Ammon's horn (tissue), 1 donor: ENCODE measurements at places on chromosomes 11 and 22.

GRCh38 chr11:77789731-77790476 is 30.6 kb downstream of the RSF1 start:
- DNase-seq: no peak

- DNase-seq: no peak
Observed at GRCh38 chr11:65152122-65152521, 17.8 kb upstream of the SYVN1 start.

DNA sequence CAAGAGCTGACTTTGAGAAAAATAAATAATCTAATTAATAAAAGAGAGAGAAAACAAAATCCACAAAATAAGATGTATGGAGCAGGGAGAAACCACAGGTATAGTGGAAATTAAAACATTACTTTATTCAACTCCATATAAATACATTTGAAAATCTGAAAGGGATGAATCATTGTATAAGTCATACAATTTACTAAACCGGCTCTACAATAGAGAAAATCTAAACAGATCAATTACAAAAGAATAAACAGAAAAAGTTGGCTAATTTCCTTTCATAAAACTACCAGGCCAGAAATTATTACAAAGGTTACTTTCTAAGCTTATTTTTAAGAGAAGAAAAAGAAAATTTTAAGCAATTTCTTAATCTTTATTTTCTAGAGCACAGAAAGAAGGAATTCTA is 51.3 kb upstream of the DRD2 start:
- no peak for DNase-seq

DNA sequence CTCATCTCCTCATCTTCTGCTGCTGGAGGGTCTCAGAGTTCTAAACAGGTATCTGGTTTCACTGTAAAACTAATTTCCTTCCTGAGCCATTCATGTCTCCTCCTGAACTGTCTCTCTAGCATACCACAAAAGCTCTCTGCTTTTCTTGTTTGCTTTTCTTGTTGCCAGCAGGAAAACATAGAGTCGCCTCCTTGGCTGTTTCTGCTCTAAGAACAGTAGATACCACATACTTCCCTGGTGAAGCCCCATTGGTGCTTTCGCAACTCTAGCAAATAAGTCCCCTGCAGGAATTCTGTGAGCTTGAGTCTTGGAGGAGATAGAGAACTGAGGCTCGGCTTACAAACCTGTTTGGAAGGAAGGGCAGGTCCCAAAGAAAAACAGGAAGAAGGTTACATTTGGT is 7.0 kb downstream of the DIXDC1 start:
- no peak for DNase-seq

GRCh38 chr11:104036588-104036987 is at the start of gene DDI1:
Gene DDI1 (plus strand): TSS chr11:104036640. CDS start chr11:104036823, 183 bp downstream.
- DNase-seq: no peak

- no peak for DNase-seq
Observed at GRCh38 chr11:131467645-131468394, 97.4 kb downstream of the NTM start.

- no peak for DNase-seq
Observed at GRCh38 chr11:74471037-74471436, 3.7 kb upstream of the KCNE3 start.

DNA sequence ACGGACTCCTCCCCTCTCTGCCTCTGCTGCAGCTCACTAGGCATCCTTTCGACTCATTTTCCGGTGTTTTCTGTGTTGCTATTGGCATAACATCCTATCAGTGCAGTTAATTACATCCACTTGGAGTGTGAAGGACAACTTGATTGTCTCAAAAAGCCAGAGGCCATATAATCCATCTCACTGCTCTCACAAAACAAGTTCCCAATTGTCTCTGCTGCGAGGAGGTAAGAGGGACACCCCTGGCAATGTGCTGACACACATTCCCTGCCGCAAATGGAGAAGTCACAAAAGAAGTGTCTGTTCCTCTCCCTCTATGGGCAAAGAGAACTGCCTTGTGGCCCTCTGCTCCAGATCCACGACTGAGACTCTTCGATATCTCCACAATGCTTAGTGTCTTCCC is 618.4 kb downstream of the OPCML start:
- DNase-seq: no peak

DNA sequence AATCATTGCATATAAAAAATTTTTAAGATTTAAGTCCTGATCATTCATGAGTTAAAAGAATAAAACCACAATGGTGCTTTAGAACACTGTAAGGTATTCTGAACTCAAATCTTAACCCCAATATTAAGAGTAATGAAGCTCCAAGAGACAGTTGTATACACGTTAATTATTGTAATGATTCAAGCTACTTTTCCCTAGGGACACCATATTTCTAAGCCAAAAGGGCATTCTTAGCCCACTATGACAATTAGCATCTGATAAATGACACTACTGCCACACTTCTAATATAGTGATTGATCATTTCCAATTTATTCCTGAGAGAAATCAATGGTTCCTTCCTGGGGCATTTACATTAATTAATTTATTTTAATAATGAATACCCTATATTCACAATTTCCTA is 21.7 kb downstream of the FANCF start:
- DNase-seq: no peak

GRCh38 chr11:122076512-122077120 is 39.4 kb downstream of the BLID start:
- peak; percentile 72 for DNase-seq

DNA sequence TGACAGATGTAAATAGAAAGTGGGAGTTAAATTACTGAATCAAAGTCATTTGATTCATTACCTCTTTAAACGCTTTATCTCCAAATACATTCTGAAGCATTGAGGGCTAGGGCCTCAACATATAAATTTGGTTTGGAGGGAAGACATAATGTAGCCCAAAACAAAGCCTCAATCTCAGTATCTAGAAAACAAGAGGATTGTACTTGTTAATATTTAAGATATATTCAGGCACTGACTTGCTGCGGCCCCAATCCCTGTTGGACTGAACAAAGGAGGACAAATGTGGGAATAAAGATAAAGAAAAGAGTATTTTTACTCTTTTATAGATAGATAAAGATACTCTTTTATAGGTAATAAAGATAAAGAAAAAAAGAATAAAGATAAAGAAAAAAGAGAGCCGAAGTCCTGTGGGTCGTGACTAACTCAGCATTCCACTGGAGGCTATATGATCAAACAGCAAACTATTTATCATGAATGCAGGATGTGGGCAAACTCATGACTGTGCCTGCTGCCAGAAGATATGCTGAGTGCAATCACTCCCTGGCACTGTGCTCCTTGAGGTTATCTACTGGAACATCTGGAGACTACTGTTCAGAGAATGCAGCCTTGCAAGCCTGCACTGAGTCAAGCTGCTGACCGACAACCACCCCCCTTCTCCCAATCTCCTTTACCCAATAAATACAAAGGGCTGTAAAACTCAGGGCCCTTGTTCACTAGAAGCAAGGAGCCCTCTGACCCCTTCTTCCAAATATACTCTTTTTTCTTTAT is 6.9 kb downstream of the OR10V1 start:
- no peak for DNase-seq

- DNase-seq: peak; percentile 75
Observed at GRCh38 chr11:68271023-68271780, 571 bp downstream of the C11orf24 start.

DNA sequence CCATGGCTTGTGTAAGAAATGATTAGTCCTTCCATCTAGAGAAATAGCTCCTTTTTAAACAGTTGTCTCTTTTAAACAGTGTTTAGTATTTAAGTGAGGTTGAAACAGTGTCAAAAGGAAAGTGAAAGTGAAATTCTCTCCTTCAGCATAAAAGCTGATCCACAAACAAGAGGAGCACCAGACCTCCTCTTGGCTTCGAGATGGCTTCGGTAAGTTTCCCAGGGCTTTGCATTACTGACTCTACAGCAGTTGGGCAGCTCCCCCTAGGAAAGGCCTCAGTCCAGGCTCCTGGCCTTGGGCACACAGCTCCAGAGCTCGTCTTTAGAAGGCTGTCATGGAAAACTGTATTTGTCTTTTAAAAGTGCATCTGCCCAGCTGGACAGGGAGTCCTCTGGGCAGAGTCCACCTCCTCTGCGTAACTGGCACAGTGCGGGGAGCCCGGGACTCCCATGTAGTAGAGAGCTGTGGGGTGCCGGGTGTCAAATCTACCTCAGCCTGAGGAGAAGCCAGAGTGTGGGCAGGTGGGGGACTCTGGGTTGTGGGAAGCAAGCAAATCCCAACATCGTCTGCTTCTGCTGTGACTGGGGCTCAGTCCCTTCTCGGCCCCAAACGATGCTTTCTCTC is at the start of gene PLAAT4:
Gene PLAAT4, plus strand, starts transcription at position 140 of the 624 bp plus-strand sequence. Its CDS starts 61 bp downstream, at position 201.
- peak; percentile 81 for DNase-seq

- DNase-seq: no peak
Observed at GRCh38 chr11:77372726-77373125, 71.2 kb upstream of the GDPD4 start.

DNA sequence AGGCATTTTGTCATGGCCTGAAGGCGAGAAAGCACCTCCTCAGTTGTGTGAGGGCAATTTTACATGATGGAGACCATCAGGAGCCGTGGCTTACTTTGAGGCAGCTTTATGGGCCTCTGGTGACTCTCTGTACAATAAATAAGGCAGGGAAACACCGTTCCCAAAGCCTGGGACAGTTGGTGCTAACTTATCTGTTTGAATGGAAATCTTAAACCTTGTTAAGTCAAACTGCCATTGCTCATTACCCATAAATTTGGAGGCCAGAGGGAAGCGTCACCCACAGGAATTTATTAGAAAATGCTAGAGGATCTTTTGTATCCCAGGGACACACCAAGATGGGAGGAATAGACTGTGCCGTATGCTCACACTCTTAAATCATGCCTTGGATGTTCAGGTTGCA is 1156.9 kb downstream of the BRD1 start:
- no peak for DNase-seq

GRCh38 chr11:47791774-47792430 is 24.8 kb upstream of the FNBP4 start:
- no peak for DNase-seq

DNA sequence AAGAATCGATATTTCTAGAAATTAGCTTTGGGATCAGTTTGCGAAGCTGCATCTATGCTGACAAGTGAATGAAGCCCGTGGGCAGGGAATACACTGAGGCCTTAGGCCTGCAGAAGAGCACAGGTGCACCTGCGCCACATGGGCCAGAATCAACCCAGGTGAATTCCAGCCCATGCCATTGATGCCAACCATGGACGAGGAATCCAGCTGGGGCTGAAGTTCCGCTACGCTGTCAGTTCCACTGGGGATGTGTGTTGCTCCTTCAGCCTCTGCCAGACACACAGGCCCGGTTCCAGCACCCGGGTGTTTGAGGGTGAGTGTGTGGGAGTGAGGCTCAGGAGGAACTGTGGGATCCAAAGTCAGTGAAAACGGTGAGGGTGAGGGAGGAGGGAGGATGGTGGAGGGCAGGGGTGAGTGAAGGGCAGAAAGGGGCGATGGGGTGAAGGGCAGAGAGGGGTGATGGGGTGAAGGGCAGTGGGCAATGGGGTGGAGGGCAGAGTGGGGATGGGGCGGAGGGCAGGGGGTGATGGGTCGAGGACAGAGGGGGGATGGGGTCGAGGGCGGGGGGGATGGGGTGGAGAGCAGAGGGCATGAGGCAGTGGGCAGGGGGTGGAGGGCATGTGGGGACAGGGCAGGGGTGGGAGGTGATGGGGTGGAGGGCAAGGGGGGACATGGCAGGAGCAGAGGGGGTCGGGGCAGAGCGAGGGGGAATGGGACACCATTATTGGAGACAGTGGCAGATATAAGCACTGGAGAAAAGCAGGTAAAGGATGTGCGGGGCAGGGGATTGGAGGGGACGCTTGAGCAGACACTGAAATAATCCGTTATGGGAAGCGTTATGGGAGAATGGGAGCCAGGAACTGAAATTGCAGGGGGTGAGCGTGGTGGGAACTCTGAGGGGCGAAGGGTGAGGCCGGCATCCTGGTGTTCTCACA is 931.6 kb downstream of the BRD1 start:
- no peak for DNase-seq
